SJSA1 (cell line): ENCODE measurements at places on chromosomes 5 and 9. TPM values are rescaled to one million over a fixed set of nuclear protein-coding genes. Genes with fewer than 3 reads are reported as not detected.

DNA sequence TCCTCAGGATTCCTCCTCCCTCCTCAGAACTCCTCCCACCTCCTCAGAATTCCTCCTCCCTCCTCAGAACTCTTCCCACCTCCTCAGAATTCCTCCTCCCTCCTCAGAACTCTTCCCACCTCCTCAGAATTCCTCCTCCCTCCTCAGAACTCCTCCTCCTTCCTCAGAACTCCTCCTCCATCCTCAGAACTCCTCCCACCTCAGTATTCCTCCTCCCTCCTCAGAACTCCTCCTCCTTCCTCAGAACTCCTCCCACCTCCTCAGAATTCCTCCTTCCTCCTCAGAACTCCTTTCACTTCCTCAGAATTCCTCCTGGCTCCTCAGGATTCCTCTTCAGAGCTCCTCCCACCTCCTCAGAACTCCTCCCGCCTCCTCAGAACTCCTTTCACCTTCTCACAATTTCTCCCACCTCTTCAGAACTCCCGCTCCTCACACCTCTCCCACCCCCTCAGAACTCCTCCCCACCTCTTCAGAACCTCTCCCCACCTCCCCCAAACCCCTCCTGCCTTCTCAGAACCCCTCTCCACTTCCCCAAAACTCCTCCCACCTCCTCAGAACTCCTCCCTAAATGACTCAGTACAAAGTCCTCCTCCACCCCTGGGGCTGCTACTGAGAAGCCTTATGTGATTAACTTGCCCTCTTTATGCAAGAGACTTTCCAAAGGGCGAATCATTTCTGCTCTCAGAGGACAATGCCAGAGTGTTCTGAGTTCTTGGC lies 23.2 kb downstream of the SLC46A2 start:
- DNase-seq, result peak; percentile 49
- no peaks in the 10 kb centered on the region for H3K27me3 ChIP-seq
- no peak overlapping the region for H3K27ac ChIP-seq
- no peaks in the 10 kb centered on the region for H3K36me3 ChIP-seq
- H3K4me3 ChIP-seq, result no peak overlapping the region

- no peaks in the 10 kb centered on the region for H3K36me3 ChIP-seq
- H3K4me1 ChIP-seq, result peaks cover 19% of the 10 kb centered on the region
- H3K4me3 ChIP-seq, result no peak overlapping the region
- no peak for DNase-seq
- H3K27me3 ChIP-seq, result no peaks in the 10 kb centered on the region
These were observed 76.0 kb upstream of the DAP start for GRCh38 chr5:10836986-10837385.

- H3K4me3 ChIP-seq, result peak overlapping the region; percentile 90
- H3K4me1 ChIP-seq, result peaks cover 37% of the 10 kb centered on the region
- H3K36me3 ChIP-seq, result peaks cover 26% of the 10 kb centered on the region
These were observed 1.7 kb upstream of the ZSWIM6 start for GRCh38 chr5:61330341-61330844.

GRCh38 chr9:20330688-20331087 lies 291.6 kb downstream of the MLLT3 start:
- H3K4me3 ChIP-seq, result no peak overlapping the region
- no peaks in the 10 kb centered on the region for H3K4me1 ChIP-seq
- no peaks in the 10 kb centered on the region for H3K27me3 ChIP-seq
- no peaks in the 10 kb centered on the region for H3K36me3 ChIP-seq

ELL2 gene
- 21.1 and 39.9 TPM in 2 replicates for total RNA-seq

QRFP gene
- total RNA-seq, result not detected in 2 replicates

GRCh38 chr5:139523635-139524445 lies 37.3 kb upstream of the UBE2D2 start:
- DNase-seq, result no peak
- no peaks in the 10 kb centered on the region for H3K4me1 ChIP-seq
- H3K36me3 ChIP-seq, result no peaks in the 10 kb centered on the region
- no peaks in the 10 kb centered on the region for H3K27me3 ChIP-seq
- no peak overlapping the region for H3K4me3 ChIP-seq

GRCh38 chr5:180915924-180916323 lies 17.0 kb downstream of the BTNL8 start:
- H3K27ac ChIP-seq, result no peak overlapping the region
- H3K4me3 ChIP-seq, result no peak overlapping the region
- no peaks in the 10 kb centered on the region for H3K36me3 ChIP-seq
- H3K4me1 ChIP-seq, result no peaks in the 10 kb centered on the region
- H3K27me3 ChIP-seq, result no peaks in the 10 kb centered on the region; the same call in 1 of the 2 replicates

OTULINL gene
- total RNA-seq, result 0.58 and 1.4 TPM in 2 replicates

GRCh38 chr5:138498376-138498775 lies 33.1 kb downstream of the EGR1 start:
- 0 out of 2 replicates have a peak, but pooled peaks cover 3% of the 10 kb centered on the region for H3K4me1 ChIP-seq
- no peaks in the 10 kb centered on the region for H3K36me3 ChIP-seq
- H3K4me3 ChIP-seq, result no peak overlapping the region
- no peak overlapping the region for H3K27ac ChIP-seq
- H3K27me3 ChIP-seq, result no peaks in the 10 kb centered on the region
- no peak for DNase-seq

- H3K27me3 ChIP-seq, result no peaks in the 10 kb centered on the region
- no peak for DNase-seq
- H3K4me1 ChIP-seq, result no peaks in the 10 kb centered on the region
- no peak overlapping the region for H3K27ac ChIP-seq
- no peaks in the 10 kb centered on the region for H3K36me3 ChIP-seq
These were observed 88.0 kb downstream of the ANKRD55 start for GRCh38 chr5:56145106-56145505.

DNA sequence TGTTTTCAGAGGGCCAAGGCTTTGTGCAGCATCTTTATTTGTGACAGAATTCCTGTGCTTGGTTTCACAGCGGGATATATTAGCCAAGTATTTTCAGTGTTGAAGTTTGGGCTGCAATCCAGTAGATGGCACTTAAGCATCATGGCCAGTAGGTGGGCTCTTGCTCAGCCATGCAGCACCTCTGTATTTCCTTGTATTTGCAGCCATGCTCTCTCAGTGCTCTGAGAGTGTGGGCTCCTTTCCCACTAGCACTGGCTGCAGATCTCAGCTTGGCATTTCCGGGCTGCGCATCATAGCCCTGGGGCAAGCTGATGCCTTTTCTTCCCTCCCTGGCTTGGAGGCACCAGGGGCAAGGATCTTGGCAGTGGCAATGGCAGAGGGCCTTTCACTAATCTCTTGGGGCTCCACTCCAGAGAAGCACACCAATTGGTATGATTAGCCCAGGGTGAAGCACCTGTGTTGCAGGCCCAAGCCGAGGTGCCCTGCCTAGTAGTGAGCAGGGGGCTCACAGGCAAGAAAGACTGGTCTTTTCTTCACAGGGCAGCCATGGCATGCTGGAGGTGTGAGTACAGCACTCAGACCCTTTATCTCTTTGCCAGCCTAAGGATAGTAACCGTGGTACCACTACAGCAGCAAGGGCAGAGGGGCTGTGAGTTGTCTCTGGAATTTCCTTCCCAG lies 48.3 kb downstream of the SLCO6A1 start:
- DNase-seq, result no peak
- H3K4me3 ChIP-seq, result no peak overlapping the region
- no peaks in the 10 kb centered on the region for H3K27me3 ChIP-seq
- no peaks in the 10 kb centered on the region for H3K4me1 ChIP-seq

DNA sequence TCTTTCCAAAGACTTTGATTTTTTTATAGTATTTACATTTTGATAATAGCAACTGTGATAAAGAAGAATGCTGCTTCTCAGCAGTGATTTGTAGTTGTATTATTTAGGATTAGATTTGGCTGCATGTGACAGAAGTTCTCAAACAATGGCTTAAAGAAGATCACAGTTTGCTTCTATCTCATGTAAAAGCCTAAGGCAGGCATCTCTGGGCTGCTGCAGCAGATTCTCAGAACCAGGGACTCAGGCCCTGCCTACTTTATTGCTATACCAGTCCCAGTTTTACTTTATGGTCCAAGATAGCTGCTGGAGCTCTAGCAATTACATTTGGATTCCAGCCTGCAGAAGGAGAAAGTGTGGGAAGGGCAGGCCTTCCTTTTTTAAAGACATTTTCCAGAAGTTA lies 8.8 kb upstream of the SNX2 start:
- DNase-seq, result no peak
- H3K27ac ChIP-seq, result no peak overlapping the region
- H3K4me3 ChIP-seq, result no peak overlapping the region
- peaks cover 10% of the 10 kb centered on the region for H3K4me1 ChIP-seq
- no peaks in the 10 kb centered on the region for H3K27me3 ChIP-seq

GRCh38 chr9:109831998-109832658 lies 52.1 kb downstream of the PALM2AKAP2 start:
- no peak overlapping the region for H3K27ac ChIP-seq
- H3K27me3 ChIP-seq, result no peaks in the 10 kb centered on the region
- H3K4me1 ChIP-seq, result no peaks in the 10 kb centered on the region
- no peak for DNase-seq
- peaks cover 3% of the 10 kb centered on the region; the same call in 1 of the 2 replicates for H3K36me3 ChIP-seq
